GF-D8 (cell line): ENCODE measurements at places on chromosomes 7 and 10.
A peak's percentile ranks its signal among the peaks of the same experiment; 100 is the strongest.

- no peak for DNase-seq
Measured at GRCh38 chr10:44369296-44369695, 15.6 kb downstream of the CXCL12 start.

GRCh38 chr7:29809533-29810155 lies 3.3 kb downstream of the WIPF3 start:
- no peak for DNase-seq

GRCh38 chr7:33559324-33559710 lies 346.0 kb upstream of the BMPER start:
- DNase-seq = no peak

DNA sequence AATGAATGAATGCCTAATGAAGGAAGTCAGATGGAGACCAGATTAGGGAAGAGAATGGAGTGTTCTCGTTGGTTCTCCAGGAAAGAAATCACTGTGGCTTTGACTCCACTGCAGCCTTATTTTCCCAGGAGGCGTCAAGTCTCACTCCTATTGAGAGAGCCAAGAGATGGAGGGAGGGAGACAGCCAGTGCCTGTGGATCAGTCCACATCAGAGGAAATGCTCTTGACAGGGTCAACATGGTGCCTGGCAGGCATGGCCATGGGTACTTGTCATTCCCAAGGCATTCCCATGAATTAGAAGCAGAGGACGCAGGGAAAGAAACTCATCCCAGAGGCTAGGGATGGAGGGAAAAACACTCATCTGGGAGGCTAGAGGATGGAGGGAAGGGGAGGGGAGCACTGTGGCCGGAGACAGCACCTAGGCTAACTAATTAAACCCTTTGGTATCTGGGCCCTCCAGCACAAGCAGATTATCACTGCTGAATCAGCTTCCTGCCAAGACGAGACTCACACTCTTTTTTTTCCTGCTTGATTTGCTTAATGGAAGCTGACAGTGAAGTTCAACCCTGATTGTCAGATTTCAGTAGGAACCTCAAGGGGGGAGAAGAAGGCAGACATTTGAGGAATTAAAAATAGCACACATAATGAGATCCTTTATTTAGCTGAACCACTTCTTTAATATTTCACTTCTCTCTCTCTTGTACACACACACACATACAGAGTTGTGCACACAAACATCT lies 1233.2 kb upstream of the AUTS2 start:
- no peak for DNase-seq

DNA sequence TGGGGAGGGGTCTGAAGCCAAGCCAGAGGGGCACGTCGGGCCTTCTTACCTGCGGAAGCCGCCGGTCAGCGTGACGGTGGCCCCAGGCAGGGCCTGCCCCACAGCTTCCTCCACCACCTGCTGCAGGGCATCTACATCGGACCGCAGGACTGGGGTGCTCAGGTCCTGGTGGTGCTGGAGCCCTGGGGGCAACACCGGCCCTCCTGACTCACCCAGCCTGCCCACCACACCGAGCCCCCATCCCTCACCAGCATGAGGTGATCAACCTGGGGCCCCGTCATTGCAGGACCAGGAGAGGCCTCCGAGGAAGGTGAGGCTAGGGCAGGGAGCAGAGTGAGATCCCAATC lies 8.0 kb downstream of the POLM start:
- DNase-seq = no peak

- no peak for DNase-seq
Measured at GRCh38 chr7:103348452-103348851, 1.0 kb downstream of the PSMC2 start.

- no peak for DNase-seq
Measured at GRCh38 chr10:119370111-119370741, 162.9 kb downstream of the GRK5 start.

DNA sequence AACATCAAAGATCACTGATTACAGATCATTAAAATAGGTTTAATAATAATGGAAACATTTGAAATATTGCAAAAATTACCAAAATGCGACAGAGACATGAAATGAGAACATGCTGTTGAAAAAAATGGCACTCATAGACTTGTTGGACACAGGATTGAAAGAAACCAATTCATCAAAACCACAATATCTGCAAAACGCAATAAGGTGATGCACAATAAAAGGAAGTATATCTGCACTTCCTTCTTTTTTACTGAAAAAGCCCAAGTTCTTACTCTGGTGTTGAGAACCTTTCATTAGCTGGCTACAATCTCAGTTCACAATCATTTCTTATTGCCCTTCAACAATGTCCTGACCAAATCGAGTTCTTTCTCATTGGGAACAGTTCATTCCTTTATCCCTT lies 28.7 kb downstream of the TMEM106B start:
- DNase-seq = peak; percentile 39

- DNase-seq = no peak
Measured at GRCh38 chr7:28704706-28705105, 253.4 kb downstream of the TRIL start.

DNA sequence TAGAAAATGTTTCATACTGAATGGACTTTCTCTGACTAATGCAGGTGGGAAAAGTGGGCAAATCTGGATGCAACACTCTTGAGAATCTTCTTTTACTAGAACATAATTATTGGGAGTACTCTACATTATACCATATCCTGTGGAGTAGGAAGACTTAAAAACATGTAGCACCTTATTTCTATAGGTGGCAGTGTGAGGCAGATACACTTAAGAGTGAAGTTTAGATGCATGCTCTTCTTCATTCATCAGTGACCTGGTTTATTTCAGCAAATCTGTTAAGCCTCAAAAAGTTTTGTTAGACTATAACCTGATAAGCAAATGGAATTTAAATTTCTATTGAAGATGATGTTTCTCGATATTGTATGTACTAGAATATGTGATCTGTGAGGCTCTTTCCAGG lies 1087.1 kb upstream of the LRRN3 start:
- DNase-seq = no peak

DNA sequence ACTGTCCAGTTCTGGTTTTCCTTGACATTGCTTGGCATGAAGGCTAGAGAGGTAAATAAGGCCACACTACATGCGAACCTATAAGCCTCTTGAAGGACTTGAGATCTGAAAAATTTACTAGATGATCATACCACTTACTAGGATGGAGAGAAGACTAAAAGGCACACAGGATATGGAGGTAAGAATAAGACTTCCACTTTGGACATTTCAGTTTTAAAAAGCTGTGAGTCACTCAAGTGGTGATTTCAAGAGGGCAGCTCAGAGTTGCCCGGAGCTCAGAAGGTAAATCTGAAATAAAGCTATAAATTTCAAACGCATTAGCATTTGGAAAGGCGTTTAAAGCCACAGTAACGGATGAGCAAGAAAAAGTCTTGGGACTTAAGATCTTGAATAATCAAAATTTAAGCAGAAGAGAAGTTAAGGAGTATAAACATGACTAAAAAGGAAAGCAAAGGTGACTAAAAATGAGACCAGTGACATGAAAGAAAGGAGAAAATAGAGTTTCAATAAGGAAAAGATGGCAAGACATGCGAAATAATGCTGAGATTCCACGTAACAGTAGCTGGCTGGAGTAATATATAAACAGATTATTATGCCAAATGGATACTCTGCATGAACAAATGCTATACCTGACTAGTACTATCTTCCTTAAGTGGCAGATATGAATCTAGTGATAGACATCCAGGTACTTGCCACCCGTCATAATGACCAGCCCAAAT lies 68.3 kb downstream of the SNX13 start:
- DNase-seq = no peak
